ENCODE measurements at places on chromosomes 7 and 10. TPM values are rescaled to one million over a fixed set of nuclear protein-coding genes. Genes with fewer than 3 reads are reported as not detected.

- no peak for DNase-seq
Observed at GRCh38 chr7:70479153-70480021, 652.6 kb upstream of the GALNT17 start.

- no peak for DNase-seq
Observed at GRCh38 chr7:158204453-158204852, 383.2 kb downstream of the PTPRN2 start.

GRCh38 chr7:44580945-44581878, 819 bp downstream of the TMED4 start:
- no peak for DNase-seq

DNA sequence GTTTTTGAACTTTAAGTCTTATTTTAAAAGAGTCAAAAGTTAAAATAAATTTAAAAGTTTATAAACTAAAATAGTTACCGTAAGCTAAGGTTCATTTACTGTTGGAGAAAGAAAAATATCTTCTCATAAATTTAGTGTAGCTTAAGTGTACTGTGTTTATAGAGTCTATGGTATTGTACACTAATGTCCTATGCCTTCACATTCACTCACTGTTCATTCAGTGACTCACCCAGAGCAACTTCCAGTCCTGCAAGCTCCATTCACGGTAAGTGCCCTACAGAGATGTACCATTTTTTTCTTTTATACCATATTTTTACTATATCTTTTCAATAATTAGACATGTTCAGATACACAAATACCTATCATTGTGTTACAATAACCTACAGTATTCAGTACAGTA, 97.6 kb downstream of the PTN start:
- DNase-seq: no peak

- no peak for DNase-seq
Observed at GRCh38 chr7:81932936-81933335, 163.1 kb upstream of the HGF start.

GRCh38 chr7:130363026-130363847, 17.1 kb upstream of the CPA1 start:
- no peak for DNase-seq

DNA sequence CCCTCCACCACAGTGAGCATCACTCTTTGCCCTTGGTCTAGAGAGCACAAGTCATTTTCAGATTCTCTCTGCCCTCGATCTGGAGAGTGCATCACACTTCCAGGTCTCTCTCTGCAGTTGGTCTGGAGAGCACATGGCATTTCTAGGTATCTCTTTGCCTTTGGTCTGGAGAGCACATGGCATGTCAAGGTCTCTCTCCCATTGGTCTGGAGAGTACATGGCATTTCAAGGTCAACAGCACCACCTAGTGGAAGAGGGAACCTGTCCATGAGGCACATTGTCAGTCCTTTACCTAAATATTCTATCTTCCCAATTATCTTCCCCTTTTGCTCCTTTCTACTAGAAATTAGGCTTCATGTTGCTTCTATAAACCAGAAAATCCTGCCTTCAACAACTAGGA, 1139.4 kb downstream of the XPNPEP1 start:
- no peak for DNase-seq

DNA sequence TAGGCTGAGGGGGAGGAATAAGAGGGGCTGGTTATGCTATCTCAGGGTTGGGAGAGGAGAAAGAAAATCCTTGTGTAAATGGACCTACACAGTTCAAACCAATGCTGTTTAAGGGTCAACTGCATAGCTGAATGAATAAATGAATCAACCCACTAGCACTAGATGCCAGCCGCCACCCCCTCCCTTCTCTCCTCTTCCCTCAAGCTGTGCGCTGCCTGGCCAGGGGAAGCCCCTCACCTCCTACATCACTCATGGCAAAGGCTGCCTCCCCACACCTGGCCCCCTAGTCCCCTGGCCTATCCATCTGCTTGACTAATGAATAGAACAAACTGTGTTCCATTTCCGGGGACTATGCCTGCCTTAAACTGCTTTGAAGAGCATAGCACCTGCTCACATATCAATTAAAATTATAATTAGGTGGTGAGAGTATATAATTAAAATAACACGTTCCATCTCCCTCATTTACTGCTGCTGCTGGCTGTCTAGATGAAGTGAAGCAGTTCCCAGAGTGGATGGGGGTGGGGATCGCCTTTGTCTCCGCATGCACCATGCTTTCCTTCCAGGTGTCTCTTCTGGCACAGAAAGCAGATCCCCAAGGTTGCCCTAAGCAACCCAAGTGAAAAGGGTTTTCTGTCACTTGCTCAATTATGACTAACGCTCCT, 32.6 kb downstream of the GRID1 start:
- no peak for DNase-seq

DNA sequence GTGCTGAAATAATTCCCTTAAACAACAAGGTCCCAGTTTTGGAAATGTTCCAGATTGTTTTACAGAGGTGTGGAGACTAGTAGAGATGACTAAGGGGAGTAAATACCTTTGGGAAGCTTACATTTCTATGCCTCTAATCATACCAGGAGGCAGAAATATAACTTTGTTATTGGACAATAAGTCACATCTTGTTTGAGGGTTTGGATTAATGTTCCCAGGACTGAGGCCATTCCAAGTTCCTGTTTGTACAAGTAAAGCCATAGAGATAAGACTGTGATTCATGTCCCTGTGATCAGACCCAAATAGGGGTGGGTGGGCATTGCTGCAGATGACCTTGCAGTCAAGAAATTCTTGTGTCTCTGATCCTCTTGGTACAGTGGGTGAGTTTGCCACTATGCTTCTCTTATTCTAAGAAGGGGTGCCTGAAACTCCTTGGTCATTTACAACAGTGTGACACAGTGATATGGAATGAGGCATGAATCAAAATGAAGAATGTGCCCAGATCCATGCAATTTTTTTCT, 508.3 kb downstream of the SORCS3 start:
- no peak for DNase-seq

DNA sequence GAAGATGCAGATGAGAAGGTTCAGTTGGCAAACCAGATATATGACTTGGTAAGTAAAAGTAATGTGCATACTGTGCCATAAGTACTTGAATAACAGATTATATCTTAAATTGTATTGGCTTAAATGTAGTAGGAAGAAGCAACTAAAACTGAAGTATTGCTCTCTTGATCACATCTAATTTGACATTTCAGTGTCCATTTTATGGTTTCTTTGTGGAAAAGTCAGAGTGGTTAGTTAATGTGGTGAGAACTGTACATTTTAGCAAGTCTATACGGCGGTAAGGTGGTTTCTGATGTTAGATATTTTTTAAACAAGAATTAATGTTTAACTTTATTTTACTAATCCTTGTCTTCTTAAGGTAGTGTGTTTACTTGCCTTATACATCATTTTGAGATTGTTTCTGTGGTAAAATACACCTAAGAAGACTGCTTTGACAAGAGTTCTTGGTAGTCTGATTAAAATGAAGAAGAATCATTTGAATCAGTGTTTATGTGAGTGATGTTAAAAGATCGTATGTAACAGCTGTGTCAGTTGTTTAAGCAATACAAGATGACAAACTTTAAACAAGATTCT, 5.1 kb downstream of the ING3 start:
- no peak for DNase-seq

GRCh38 chr10:16867556-16867955, 50.3 kb upstream of the RSU1 start:
- DNase-seq: no peak

GRCh38 chr7:15836041-15836440, 149.6 kb upstream of the MEOX2 start:
- DNase-seq: no peak

DNA sequence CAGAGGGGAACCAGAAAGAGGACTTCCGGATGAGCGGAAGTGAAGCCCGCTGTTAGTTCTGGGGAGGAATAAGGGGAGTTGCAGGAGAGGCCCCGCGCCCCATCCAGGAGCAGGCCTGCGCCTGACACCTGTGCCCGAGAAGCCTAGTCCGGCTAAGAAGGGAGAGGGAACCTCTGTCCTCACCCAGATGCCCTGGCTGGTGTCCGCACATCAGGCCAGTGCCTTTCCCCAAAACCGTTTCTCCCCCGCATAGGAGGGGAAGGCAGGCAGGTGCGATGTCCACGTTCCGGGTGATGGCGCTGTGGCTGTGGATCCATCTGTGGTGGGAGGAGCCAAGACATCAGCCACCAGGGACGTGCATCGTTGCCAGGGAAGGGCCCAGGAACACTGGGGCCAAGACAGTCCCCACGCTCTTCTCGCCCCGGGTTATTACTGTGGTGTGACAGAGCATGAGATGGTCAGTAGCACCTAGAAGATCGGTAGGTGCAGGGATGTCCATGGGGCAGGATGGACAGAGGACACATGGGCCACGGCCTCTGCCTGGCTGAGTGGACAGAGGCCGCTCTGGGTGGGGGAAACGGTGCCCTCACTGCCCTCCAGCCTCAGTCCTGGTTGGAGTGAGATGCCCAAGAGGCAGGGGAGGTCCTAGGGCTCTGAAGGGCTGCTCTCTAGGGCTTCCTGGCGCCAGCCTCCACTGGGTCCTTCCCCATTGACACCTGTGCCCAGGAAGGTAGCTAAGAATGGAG, 262.7 kb downstream of the CELF2 start:
- no peak for DNase-seq

GRCh38 chr10:79202188-79203013, 133.6 kb downstream of the ZMIZ1 start:
- peak; percentile 79 for DNase-seq

Gene C10orf53
- not detected for total RNA-seq

Gene MYL10
- not detected for total RNA-seq

Gene ZNF503
- total RNA-seq: 36.2 TPM

Gene GDF2
- not detected for total RNA-seq

Gene DRGX
- total RNA-seq: not detected

Gene GNG11
- total RNA-seq: 22.6 TPM

Gene HOXA9
- total RNA-seq: 1.2 TPM

Gene CYTH3
- 27.5 TPM for total RNA-seq

Gene ADAM12
- total RNA-seq: 0.98 TPM

Gene ELN
- 231 TPM for total RNA-seq

Gene MRC1
- total RNA-seq: 370 TPM

Gene PUS7
- total RNA-seq: 10.9 TPM
